NCI-H526 treated with DMSO at 0.1 percent for 48 hours (cell line): ENCODE measurements at places on chromosomes 13 and 19.

- no peak for DNase-seq
These were observed 13.3 kb downstream of the ACTN4 start for GRCh38 chr19:38660724-38661123.

- DNase-seq, result no peak
These were observed 1.5 kb downstream of the WIZ start for GRCh38 chr19:15448044-15448777.

DNA sequence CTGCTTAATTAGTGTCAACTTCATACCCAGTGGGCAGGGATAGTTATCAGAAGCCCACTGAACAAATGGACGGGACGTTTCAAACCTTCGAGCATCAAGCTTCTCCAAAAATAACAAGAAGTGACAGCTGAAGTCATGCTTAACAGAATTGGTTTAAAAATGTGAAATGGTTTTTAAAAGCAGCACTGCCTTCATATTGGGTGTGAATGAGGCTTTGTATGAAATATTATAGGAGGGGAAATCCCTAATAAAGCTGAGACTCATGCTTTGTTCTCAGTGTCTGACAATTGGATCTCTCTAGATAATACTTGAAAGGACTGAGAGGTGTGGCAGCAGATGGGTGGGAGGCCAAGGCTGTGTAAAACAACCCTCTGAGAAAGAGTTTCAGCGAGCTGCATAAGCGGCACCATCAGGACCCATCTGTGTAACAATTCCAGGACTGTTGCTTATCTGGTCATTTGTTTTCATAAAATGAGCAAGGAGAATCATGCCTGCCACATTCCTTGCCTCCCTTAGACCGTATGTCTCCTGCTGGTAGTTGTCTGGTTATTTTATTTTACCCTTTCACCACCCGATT, 667.7 kb downstream of the DIAPH3 start:
- DNase-seq, result no peak

DNA sequence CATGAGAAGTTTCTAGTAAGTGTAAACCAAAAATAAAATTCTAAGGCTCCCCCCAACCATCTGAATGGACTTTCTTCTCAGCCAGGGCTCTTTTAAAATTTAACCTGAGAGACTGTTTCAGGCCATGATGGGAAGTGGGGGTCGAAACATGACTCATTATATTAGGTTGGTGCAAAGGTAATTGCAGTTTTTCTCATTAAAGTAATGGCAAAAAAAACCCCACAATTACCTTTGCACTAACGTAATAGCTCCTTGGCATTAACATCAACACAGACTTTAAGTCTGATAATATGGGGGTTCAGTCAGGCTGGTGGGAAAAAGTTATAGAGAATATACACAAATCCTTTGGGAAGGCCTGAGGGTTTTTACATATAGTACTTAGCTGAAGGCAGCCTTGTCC, 9.4 kb upstream of the SPART start:
- no peak for DNase-seq

DNA sequence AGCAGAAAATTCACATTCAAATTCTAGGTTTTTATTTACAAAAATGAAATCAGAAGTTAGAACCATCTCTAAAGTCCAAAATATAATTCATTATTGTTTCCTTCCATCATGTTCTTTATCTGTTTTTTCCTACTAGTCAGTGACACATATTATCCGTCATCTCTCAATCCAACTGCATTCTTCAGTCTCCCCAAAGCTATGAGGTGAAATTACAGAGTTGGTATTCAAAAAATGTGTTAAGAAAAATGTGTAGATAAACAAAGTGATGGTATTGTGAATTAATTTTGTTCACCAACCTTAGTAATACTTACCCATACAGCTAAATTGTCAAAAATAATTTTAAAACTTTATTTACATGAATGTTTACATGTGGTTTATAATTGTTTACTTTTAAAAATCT, 448.7 kb upstream of the MIR17HG start:
- no peak for DNase-seq

DNA sequence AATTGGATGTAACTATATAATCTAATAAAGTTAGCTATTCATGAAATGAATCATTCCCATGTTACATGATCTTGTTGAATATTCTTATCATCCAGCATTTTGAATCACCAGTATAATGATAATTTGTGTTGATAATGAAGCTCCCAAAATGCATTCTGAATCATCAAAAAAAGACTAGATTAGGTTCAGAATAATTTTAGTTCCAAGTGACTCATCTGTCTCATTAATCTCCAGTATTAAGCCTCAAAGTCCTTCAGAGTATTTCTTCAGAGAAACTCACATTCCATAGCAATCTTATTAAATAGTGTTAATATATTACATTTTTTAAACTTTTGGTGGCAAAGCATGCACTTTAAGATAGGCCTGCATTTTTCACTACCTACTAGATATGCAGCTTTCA, 207.5 kb downstream of the SLITRK5 start:
- no peak for DNase-seq

DNA sequence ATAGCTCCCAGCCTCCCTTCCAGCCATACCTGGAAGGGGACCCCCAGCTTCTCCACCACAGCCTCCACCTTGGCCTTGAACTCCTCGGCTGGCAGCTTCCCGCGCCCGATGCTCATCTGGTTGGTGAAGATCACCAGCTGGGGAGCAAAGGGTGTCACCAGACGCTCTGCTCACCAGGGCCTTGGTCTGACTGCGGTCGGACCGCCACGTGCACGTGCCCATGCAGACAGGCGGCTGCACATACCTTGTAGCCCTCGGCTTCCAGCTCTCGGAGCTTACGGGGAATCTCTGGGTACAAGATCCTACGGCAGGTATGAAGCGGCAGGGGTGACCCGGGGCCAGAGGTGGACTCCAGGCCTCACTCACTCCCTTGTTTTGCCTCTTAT, 3.4 kb downstream of the PNKP start:
- DNase-seq, result no peak

- peak; percentile 14 for DNase-seq
These were observed 8.2 kb upstream of the LRCH1 start for GRCh38 chr13:46544811-46545210.
